ENCODE measurements at places on chromosomes 4 and X.
A peak's percentile ranks its signal among the peaks of the same experiment; 100 is the strongest.

- DNase-seq = no peak
Observed at GRCh38 chr4:142064181-142064580, 427.8 kb downstream of the IL15 start.

DNA sequence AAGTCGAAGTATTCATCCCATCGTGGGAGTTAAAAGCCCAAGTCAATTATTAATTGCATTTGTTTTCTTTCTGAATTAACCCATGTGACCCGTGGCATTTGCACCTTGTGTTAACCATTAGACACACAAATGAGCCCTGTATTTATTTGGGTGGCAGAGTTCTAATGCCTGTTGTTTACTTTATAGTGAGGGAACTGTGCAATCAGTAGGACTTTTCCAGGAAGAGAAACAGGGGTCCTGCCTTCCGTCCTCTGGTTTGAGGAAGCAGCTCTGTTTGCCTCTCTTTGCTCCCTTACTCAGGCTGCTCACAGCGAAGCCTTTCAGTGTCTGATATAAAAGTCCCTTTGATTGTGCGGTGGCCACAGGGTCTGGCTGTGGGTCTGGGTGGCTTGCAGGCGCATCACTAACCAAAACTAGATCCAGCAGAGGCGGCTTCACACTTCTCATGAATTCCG is 263.6 kb downstream of the PTTG2 start:
- no peak for DNase-seq

DNA sequence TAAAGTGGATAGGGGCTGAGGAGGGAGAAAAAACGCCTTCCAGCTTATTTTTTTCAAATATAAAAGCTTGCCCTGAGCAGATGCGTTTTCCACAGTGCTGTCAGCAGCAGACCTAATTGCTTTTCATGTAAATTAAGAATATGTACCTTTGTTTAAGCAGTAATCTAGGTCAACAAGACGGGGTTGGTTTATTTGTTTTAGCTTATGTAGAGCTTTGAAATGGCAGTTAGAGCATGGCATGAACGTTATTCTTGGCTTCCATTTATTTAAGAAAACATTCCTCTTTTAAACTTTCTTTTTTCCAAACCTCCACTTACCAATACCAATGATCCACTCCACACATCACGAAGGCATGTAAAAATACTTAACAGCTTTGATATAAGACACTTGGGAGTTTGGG is 220.3 kb upstream of the TENM3 start:
- DNase-seq = no peak

GRCh38 chr4:100811046-100811445 is 293.2 kb upstream of the EMCN start:
- DNase-seq = no peak

- DNase-seq = peak; percentile 90
Observed at GRCh38 chrX:70422851-70423341, at the start of gene GDPD2. Gene GDPD2, plus strand, starts transcription at chrX:70423314. Its CDS starts 1,671 bp downstream, at chrX:70424985.

DNA sequence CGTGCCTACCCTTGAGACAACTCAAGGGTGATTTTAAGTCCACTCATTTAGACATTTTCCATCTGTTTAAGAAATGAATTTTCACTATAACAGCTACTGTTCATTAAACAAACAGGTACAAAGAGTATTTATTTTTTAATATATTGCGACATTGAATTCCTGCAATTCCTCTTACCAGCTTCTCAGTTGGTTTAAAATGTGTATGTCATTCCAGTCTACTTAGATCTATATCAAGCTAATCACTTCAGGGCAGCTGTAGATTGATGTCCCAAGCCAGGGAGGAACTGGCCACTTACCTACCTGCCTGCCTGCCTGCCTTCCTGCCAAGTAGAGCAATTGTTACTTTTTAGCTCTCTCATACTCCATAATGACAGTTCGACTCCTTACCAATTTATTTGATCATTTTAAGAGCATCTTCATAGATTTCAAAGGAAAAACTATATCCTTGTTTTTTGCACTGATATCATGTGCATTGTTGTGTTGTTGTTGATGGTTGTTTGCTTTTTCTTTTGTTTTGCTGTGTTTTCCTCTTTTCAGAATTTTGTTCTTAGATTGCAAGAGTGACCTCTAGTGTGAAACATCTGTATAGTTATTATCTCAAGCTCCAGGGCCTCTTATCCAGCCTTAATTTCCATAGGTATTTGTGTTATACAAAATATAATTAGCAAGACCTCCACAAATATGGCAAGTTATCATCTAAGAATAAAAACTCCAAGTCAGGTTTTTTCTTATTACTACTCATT is 120.9 kb upstream of the NRK start:
- DNase-seq = no peak

GRCh38 chr4:156751486-156751885 is 220.1 kb downstream of the PDGFC start:
- no peak for DNase-seq

GRCh38 chr4:15805583-15806517 is 27.7 kb downstream of the CD38 start:
- DNase-seq = peak; percentile 73

GRCh38 chrX:155715141-155715540 is 102.4 kb upstream of the TMLHE start:
- DNase-seq = no peak

DNA sequence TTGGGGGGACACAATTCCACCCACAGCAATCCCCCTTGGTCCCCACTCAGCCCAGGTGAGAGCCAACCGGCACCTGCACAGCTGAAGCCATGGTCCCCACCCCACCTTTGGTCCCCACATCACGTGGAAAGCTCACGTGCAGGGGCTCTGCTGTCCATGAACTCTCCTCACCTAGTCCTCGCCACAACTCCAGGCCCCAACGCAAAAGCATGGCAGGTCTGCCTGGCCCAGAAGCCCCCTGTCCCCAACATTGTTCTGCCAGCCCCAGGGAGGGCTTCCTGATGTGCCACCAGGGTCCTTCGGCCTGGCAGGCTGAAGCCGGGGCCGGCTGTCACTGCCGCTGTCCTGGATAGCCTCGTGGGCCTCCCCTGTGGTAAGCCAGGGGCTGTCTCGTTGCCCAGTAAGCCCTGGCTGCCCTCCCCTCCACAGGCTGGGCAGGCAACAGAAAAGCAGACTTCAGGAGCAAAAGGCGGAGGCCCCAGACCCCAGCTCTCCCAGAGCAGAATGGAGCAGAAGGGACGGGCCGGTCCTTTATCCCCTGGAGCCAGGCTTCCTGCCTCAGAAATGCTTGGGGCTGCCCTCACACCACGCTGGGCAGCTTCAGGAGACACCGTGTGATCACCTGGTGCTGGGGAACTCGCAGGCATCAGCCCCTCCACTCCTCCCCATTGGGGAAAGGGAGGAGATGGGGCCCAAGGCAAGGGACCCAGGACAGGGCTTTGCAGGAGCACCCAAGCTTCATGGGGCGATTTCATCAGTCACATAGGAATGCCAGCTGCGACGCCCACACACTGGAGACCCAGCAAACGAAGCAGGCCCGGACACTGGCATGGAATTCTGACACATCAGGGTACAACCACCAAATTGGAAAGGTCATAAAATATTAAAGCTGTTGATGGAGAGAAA is 103.7 kb downstream of the ADRA2C start:
- DNase-seq = peak; percentile 48

DNA sequence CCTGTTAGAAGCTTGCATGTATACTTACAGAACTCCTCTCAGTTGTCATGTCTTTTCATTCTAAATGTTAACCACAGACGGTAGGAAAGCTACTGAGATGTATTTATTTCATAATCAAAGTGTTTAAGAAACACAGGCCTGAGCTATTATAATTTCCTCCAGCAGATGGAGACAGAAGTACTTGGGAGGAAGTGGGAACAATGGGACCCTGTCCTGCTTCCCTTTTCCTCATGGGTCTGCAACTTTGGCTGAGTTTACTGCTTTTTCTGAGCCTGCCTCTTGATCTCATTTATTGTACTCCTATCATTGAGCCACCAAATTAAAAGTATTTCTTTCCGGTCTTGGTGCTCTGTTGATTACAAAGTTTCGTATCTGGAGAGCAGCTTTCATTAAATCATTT is 67.7 kb upstream of the SPANXN2 start:
- DNase-seq = no peak

DNA sequence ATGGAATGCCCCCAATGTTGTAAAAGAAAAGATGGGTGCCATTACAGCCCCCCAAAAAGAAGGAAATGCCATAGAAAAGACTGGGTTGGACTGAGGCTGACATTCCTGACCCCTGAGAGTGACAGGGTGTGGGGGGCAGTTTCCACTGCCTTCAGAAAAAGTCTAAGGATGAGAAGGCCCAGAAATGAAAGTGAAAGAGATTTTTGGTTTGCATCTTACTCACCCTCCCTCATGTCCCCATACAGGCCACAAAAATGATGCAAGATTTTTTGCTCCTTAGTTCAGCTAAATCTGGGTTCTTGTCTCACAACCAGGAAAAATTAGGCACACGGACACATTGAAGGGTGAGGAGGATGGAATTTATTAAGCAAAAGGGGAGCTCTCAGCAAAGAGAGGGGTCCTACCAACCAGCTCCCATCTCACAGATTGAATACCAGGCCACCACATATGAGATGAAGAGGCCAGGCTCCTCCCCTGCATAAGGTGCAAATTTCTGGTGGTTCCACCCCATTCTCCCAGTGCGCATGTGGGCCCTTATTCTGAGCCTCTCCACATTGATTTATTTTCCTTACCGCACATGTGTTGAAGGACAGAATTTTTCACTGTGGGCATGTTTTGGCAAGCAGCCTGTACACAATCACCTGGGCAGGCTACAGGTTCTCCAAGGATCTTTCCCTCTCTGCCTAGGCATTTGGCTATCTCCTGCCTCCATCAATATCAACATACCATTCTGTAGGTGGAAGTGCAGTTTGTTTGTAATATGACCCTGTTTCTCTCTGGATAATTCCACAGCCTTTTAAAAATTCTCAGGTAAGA is 18.8 kb downstream of the PPP4R3C start:
- DNase-seq = no peak
